ENCODE measurements at places on chromosomes 1 and 21.

DNA sequence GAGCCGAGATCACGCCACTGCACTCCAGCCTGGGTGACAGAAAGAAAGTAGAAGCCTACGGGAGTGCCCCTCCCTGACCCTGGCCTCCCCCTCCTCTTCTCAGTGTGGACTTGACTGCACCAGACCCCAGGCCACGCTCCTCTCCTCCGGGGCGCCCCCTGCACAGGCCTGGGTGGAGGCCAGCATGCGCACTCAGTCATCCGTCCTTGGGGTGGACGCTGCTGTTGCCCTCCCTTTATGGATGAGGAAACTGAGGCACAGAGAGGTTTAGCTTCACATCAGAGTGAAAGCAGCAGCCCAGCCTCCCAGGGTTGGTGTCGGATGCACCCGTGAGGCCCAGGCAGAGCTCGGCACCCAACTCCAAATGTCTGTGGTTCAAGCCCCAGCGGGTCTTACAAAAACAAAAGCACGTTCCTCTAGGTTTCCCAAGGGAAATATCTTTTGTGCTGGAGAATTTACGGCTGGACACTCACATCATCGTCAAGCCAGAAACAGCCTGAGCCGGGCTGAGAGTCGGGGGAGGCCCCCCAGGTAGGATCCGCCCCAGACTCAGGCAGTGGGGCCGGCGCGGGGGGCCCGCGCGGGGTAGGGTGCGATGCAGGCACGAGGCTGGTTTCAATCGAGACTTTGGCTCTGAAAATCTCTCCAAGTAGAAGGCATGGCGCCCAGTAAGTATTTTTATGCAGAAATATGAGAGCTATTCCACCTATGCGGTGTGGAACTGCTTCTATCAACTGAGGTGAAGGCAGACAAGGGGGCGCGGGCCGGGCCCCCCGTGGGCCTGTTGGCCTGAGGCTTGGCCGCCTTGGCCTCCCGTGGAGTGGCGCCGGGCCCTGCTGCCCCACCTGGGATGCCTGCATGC is 36.6 kb downstream of the MORN1 start:
- DNase-seq, result no peak

DNA sequence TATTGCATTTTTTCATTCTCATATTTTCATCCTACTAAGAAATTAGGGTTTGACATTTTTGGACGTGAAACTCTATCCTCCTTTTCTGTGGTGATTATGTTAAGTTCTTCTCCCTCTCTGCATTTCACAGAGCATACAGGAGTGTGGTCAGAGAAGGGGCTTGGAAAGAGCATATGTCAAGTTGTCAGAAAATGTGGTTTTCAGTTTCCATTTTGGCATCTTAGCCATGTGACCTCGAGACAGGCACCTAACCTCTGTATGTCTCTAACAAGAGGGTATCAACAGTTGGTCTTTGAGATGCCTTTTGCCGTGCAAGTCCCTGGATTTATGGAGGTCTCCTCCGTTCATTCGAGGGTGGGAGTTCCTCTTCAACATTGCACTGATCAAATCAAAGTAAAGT is 140.7 kb downstream of the CYYR1 start:
- DNase-seq, result no peak

DNA sequence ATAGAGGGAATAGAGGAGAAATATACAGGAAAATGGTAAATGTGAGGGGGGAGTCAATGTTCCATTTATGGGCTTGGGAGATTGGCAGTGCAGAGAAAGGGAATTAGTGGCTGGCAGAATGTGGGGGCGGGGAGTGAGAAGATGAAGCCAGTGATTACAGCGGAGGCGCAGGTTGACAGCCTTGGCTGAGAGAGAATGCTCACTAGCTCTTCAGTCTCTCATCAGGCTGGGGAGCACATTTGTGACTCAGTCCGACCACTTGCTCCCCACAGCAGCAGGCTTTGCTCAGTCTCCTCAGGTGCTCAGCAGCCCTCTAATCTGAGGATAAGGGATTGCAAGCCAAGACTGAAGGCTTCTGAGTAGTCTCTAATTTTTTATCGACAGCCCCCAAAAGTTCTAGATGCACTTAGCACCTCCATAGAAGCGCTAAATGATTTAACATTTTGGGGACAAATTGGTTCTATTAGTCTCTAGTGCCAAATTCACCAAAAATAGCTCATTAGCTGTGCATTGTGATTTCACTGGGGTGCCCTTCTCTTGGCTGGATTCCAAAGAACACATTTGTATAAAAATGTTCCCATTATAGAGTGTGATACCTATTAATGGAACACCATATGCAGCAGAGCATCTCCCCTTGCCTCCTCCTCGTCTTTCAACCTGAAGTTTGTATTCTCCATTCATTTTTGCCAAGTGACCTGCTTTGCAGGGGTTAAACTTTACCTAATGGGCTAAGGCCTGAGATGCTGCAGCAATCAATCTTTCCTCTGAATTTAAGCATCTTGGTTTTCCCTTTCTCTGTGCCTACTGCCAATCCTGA is 191.8 kb downstream of the ZNF326 start:
- no peak for DNase-seq

DNA sequence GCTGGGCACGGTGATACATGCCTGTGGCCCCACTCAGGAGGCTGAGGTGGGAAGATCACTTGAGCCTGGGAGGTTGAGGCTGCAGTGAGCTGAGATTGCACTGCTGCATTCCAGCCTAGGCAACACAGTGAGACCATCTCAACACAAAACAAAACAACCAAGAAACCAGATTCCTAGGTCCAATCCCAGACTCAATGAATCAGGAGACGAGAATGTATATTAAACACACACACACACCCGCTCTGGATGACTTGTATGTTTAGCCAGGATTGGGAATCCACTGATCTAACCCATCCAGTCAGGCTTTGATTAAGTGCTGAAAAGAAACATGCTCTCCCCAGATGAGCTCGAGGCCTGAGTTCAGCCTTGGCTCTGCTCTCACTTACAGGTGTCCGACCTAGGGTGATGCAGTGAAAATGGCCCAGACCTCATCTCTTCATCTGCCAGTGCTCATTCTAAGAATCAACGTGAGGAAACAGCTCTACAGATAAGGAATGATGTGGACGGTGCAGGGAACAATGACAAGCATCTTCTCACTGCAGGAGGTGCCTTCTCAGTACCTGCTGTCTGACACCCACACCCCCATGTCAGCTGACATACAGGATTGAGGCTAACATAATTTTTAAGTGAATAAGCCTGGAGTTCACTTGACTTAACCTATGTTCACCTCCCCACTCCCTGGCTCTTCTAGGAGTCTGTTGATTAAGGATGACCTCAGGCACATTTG is 15.3 kb upstream of the SRSF4 start:
- no peak for DNase-seq

GRCh38 chr1:58749646-58750045 is 34.2 kb downstream of the JUN start:
- no peak for DNase-seq

GRCh38 chr1:207032528-207033017 is at the start of gene C1orf116:
Gene C1orf116 (minus strand): TSS chr1:207032756. CDS start chr1:207027598, 5,158 bp downstream.
- no peak for DNase-seq

DNA sequence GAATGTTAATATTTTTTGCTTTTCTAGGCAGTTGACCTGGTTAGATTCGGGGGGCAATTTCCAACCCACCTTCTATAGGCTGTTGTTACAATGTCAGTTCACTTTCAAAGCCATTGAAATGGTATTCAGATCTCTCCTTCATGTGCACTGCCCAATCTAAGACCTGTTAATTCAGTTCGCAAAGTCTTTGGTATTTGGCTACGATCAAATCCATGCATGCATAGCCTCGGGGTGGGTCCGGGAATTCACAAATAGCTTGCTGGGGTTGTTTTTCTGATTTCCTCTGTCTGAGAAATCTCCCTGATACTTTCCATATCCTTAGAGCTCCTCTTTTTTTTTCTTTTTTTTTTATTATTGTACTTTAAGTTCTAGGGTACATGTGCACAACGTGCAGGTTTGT is 252.6 kb upstream of the SPAG17 start:
- DNase-seq, result no peak

- DNase-seq, result no peak
Measured at GRCh38 chr1:225847610-225848009, 34.6 kb downstream of the TMEM63A start.

- DNase-seq, result no peak
Measured at GRCh38 chr1:71944006-71944405, 338.3 kb downstream of the NEGR1 start.

GRCh38 chr21:41653954-41654491 is 112.8 kb downstream of the RIPK4 start:
- DNase-seq, result no peak

DNA sequence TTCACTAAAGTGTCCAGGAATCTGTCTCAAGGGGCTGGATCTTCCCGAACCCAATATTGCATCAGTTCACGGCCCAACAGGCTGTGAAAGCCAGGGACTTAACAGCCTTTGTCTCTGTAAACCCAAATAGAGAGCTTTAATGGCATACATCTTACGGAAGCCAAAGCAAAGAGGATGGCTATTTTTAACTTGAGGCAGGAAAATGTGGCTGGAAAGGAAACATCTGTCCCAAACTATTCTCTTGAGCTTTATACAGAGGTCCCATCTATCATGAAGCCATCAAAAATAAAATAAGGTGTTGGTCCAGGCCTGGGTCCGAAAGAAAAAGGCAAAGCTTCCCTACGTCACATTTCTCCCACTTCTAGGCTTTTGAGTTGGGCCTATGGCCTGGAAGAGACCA is 7.7 kb upstream of the CD34 start:
- no peak for DNase-seq

DNA sequence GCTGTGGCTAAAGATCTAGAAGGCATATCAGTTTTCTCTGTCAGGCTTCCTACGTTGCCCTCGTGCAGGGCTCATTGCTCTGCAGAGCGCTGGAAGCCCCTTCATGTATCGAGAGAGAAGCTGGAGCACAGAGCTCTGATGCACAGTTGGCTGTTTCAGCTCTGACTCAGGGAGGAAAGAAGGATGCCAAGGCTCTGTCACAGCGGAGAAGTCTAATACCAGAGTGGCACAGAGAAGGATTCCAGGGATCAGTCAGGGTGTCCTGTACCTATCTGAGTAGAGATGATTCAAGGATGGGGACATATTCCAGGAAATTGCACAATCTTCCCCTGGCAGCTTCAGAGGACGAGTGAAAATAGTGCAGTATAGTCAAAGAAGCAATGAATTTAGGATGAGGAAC is 179.2 kb upstream of the FMN2 start:
- DNase-seq, result no peak

- no peak for DNase-seq
Measured at GRCh38 chr1:194512345-194512744, 1325.9 kb upstream of the B3GALT2 start.

GRCh38 chr1:186888367-186888766 is 59.6 kb downstream of the PLA2G4A start:
- no peak for DNase-seq

- no peak for DNase-seq
Measured at GRCh38 chr1:1631782-1632420, at the start of gene MMP23B. Gene MMP23B (plus strand): TSS chr1:1632173. CDS start chr1:1632219, 46 bp downstream.

GRCh38 chr1:179187735-179188471 is 41.6 kb downstream of the ABL2 start:
- DNase-seq, result no peak

- DNase-seq, result no peak
Measured at GRCh38 chr1:116487031-116487430, 83.8 kb downstream of the CD58 start.

DNA sequence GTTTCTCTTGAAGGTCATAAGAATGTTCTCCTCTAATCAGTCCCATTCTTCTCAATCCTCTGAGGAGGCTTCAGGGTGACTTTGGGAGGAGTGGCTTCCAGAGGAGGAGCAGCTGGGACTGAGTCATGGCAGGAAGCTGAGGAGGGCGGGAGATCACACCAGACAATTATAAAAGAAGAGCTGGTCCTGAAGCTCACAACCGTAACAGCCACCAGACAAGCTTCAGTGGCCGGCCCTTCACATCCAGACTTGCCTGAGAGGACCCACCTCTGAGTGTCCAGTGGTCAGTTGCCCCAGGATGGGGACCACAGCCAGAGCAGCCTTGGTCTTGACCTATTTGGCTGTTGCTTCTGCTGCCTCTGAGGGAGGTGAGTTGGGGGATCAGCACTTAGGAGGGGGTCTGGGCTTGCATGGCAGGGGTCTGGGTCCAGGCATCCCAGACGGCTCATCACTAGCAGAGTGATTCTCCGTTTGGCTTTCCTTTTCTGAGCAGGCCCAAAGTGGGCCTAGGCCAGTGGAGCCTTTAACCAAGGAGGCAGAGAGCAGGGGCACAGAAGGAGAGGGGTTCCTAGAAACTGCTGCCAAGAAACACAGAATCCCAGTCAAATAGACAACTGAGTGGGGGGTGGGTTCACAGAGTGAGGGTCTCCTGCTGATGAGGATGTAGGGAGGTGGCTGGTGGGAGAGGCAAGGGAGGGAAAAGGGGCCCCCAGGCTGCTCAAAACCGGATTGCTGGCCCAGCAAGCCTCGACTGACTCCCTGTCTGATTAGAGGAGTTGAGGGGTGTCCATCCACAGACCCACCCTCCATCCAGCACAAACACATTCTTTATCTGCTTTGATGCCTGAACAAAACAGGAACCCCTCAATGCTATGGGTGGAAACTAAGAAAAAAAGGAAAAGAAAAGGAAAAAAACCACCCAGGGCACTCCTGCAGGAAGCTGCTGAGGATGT is at the start of gene ECM1:
ECM1 (plus strand) TSS at position 198 of the 953 bp plus-strand sequence; CDS start at position 299, 101 bp downstream.
- DNase-seq, result no peak

- DNase-seq, result no peak
Measured at GRCh38 chr1:88571506-88571905, 112.6 kb upstream of the PKN2 start.

DNA sequence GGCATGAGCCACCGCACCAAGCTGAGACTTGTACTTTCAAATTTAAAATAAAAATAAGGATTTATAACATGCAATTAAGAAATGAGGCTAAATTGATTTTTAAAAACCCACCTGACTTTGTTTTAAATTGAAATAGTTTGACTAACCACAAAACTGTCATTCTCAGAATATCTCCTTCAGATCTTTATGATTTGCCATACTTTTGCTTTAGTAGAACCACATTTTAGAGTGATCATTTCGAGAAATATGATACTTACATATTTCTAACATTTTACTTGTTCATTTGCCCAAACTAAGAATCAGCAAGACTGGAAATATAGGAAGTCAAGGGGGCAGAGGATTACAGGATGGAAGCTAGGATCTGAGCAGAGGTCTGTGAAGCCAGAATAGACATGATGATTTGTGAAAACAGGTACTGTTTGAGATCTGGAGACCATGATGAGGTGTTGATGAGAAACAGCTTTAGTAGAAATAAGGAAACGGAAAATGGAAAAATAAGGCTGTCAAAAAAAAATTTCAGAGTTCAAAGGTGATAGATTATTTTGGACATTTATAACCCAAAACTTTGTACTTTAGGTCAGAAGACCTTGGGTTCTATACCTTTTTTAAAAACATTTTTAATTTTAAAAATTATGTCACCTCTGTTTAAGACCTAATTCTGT is 44.8 kb downstream of the GIPC2 start:
- DNase-seq, result no peak

- no peak for DNase-seq
Measured at GRCh38 chr1:237411621-237412020, 369.6 kb downstream of the RYR2 start.
